Panc1 (cell line): ENCODE measurements at places on chromosomes 5 and 9.

DNA sequence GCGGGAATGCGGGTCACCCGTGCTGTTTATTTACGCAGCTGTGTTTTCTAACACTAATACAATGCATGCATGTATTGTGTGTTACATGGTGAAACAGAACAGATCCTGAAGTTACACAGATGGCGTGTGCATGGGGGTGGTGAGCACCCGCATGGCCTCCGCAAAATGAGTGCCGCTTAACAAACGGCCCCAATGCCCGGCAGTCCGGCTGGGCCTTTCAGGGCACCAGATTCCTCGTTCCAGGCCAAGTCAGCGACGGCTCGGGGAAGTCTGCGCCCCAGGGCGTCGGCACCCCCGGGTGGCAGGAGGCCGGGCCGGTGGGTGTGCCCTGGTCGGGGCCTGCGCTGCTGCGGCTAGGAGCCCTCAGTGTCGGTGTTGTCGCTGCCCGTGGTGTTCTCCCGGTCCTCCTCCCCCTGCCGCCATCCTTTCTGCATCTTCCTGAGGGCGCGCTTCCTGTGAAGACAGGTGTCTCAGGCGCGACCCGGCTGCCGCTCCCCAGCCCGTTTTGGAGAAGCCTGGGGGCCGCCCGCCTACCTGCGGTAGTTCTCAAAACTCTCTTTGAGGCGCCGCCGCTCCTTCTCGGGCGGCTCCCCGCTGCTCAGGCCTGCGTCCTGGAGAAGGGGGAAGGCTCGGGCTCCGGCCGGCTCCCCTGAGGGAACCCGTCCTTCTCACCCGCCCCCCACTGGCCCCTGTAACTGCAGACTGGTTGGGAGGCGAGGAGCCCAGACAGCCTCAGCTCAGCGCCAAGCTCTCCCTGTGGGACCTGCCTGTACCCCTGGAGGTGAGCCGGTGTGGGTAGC is 605 bp upstream of the DNLZ start:
- peaks cover 5% of the 10 kb centered on the region; the same call in 1 of the 2 replicates for H3K4me1 ChIP-seq
- no peaks in the 10 kb centered on the region for H3K27me3 ChIP-seq
- peak overlapping the region; percentile 61 for H3K27ac ChIP-seq

GRCh38 chr5:178213003-178213461 is 8.7 kb downstream of the HNRNPAB start:
- H3K4me1 ChIP-seq = peaks cover 22% of the 10 kb centered on the region
- peaks cover 8% of the 10 kb centered on the region for H3K36me3 ChIP-seq
- H3K27me3 ChIP-seq = no peaks in the 10 kb centered on the region
- no peak for DNase-seq
- H3K27ac ChIP-seq = no peak overlapping the region; the same call in 1 of the 2 replicates
- H3K4me3 ChIP-seq = no peak overlapping the region

- H3K27me3 ChIP-seq = no peaks in the 10 kb centered on the region
- no peaks in the 10 kb centered on the region; the same call in 1 of the 2 replicates for H3K36me3 ChIP-seq
- H3K4me1 ChIP-seq = 0 out of 2 replicates have a peak, but pooled peaks cover 3% of the 10 kb centered on the region
- DNase-seq = peak; percentile 70
- no peak overlapping the region for H3K4me3 ChIP-seq
- H3K27ac ChIP-seq = no peak overlapping the region
These were observed 34.2 kb downstream of the SUSD1 start for GRCh38 chr9:112140936-112141335.

DNA sequence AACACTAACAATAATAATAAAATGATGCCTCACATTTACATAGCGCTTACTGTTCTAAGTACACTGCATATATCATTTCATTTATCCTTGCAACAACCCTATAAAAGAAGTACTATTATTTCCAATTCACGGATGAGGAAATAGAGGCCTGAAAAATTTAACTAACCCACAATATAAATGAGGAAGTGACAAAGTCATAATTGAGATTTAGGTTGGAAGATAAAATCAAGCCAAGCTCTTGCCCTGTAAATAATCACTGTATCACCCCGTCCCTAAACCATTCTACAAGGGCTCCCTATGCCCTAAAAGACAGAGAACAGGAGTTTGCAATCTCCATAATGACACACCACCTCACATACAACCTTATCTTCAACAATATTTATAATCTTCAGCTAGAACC is 49.6 kb downstream of the STRBP start:
- no peaks in the 10 kb centered on the region for H3K36me3 ChIP-seq
- H3K27ac ChIP-seq = no peak overlapping the region
- no peaks in the 10 kb centered on the region for H3K4me1 ChIP-seq
- DNase-seq = no peak
- H3K4me3 ChIP-seq = no peak overlapping the region

DNA sequence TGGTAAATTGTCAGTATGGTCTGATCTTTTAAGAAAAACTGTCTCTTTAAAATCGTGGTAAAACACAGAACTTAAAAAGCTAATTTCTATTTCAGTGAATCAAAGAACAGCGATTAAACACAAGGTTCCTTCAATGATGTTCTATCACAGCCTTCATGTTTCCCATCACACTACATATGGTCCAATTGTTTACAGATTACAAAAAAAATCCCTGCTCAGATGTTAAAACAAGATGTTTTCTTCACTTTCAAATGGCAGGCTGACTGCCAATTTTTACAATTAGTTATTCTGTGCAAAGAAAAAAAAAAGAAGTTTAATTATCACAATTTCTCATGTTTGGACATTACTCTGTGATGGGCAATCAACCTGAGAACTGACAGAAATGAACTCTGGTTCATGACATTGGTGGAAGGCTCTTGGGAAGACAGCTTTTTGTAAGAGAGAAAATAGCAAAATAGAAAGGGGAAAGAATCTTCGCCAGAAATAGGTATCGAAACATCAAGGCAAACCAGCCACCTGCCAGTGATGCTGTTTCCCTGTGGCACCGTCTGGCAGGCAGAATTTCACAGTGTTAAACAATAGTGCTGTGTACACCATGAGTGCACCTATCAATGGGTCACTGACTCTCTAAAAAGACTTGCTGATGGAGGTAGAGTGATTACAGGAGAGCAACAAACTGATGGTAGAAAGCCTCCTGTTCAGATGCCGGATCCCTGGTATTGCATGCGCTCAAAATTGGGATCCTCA is 1020.0 kb upstream of the ARRDC3 start:
- H3K36me3 ChIP-seq = no peaks in the 10 kb centered on the region
- H3K27me3 ChIP-seq = no peaks in the 10 kb centered on the region
- H3K4me3 ChIP-seq = no peak overlapping the region
- H3K4me1 ChIP-seq = no peaks in the 10 kb centered on the region

GRCh38 chr5:115126303-115126702 is 43.4 kb downstream of the TRIM36 start:
- H3K27ac ChIP-seq = no peak overlapping the region
- no peaks in the 10 kb centered on the region for H3K36me3 ChIP-seq
- H3K4me3 ChIP-seq = no peak overlapping the region
- DNase-seq = no peak

GRCh38 chr9:15135164-15135792 is 171.7 kb downstream of the TTC39B start:
- no peak overlapping the region for H3K4me3 ChIP-seq
- no peak overlapping the region for H3K27ac ChIP-seq
- no peaks in the 10 kb centered on the region for H3K36me3 ChIP-seq

GRCh38 chr9:100292414-100292813 is 60.3 kb downstream of the TEX10 start:
- no peaks in the 10 kb centered on the region for H3K27me3 ChIP-seq
- no peaks in the 10 kb centered on the region for H3K4me1 ChIP-seq
- no peak overlapping the region for H3K27ac ChIP-seq
- no peak overlapping the region for H3K4me3 ChIP-seq
- DNase-seq = no peak

DNA sequence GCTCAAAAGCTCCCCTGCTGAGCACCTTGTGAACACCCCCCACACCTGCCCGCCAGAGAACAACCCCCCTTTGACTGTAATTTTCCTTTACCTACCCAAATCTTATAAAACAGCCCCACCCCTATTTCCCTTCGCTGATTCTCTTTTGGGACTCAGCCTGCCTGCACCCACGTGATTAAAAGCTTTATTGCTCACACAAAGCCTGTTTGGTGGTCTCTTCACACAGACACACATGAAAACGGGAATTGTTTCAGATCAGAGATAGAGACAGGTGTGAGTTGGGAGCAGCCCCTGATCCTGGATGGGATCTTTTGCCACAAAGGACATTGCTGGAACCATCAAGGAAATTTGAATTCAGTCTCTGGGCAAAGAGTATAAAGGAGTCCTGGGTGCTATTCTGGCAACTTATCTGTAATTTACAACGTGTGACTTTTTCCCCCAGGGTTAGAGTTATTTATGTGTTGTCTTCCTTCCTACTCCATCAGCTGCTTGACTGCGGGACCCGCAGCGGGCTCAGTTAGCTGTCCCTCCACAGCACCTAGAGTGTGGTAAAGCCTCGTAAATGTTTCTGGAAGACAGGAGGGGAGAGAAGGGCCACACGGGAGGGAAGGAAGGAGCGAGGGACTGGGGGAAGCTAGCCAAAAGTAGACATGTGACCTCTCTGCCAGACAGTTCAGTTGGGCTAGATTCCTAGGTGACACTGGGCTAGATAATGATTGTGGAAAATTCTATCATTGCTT is 437.0 kb downstream of the ZNF608 start:
- H3K27me3 ChIP-seq = no peaks in the 10 kb centered on the region
- no peak for DNase-seq
- H3K27ac ChIP-seq = no peak overlapping the region
- no peaks in the 10 kb centered on the region for H3K4me1 ChIP-seq
- no peak overlapping the region for H3K4me3 ChIP-seq

GRCh38 chr5:112772124-112772523 is 34.4 kb downstream of the APC start:
- H3K27me3 ChIP-seq = no peaks in the 10 kb centered on the region
- no peak overlapping the region for H3K27ac ChIP-seq
- no peaks in the 10 kb centered on the region for H3K4me1 ChIP-seq
- DNase-seq = no peak
- no peaks in the 10 kb centered on the region; the same call in 1 of the 2 replicates for H3K36me3 ChIP-seq
- no peak overlapping the region for H3K4me3 ChIP-seq

GRCh38 chr5:123721675-123722276 is 209.8 kb downstream of the CSNK1G3 start:
- H3K4me1 ChIP-seq = no peaks in the 10 kb centered on the region
- no peak overlapping the region for H3K4me3 ChIP-seq
- H3K36me3 ChIP-seq = no peaks in the 10 kb centered on the region
- H3K27me3 ChIP-seq = no peaks in the 10 kb centered on the region
- H3K27ac ChIP-seq = no peak overlapping the region

- H3K27ac ChIP-seq = peak overlapping the region; percentile 35; the same call in 1 of the 2 replicates
- no peaks in the 10 kb centered on the region for H3K36me3 ChIP-seq
- no peaks in the 10 kb centered on the region for H3K4me1 ChIP-seq
- H3K27me3 ChIP-seq = no peaks in the 10 kb centered on the region
These were observed 30.0 kb upstream of the STOM start for GRCh38 chr9:121399883-121400607.

DNA sequence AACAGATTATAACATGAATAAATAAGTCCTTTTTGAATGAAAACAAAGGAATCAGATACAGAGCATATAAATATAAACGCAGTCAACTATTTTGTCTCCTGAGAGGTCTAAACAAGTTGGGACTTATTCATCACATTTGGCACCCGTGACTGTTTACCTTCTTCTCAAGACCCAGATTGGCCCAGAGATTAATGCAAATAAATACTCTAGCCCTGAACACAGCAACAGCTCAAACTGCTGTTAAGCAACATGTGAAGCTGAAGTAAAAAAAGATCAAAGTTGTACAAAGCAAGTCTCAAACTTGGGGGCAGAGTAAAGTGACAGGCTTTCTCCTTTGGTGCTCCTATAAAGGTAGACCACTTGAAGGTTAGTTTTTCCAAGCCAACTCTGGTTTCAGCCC is 95.0 kb upstream of the NR5A1 start:
- no peak overlapping the region for H3K27ac ChIP-seq
- H3K4me1 ChIP-seq = no peaks in the 10 kb centered on the region
- DNase-seq = no peak
- H3K27me3 ChIP-seq = no peaks in the 10 kb centered on the region
- no peaks in the 10 kb centered on the region for H3K36me3 ChIP-seq
- no peak overlapping the region for H3K4me3 ChIP-seq

- no peak overlapping the region for H3K27ac ChIP-seq
- no peaks in the 10 kb centered on the region for H3K27me3 ChIP-seq
- no peak for DNase-seq
- no peaks in the 10 kb centered on the region for H3K4me1 ChIP-seq
- no peaks in the 10 kb centered on the region for H3K36me3 ChIP-seq
These were observed 22.8 kb upstream of the GRPEL2 start for GRCh38 chr5:149322518-149322917.

- peaks cover 13% of the 10 kb centered on the region for H3K4me1 ChIP-seq
- peak within 1 kb of the TSS; percentile 84 for H3K27ac ChIP-seq
- peaks cover 3% of the 10 kb centered on the region; the same call in 1 of the 2 replicates for H3K36me3 ChIP-seq
- H3K4me3 ChIP-seq = peak within 1 kb of the TSS; percentile 55
These were observed at the start of gene TOR4A for GRCh38 chr9:137277329-137278041. TSS of gene TOR4A (plus strand) at chr9:137277726. CDS start at chr9:137278690, 964 bp downstream.

GRCh38 chr9:108297073-108297472 is 558.7 kb downstream of the ACTL7B start:
- no peak overlapping the region for H3K27ac ChIP-seq
- H3K4me1 ChIP-seq = no peaks in the 10 kb centered on the region
- no peak for DNase-seq
- H3K4me3 ChIP-seq = no peak overlapping the region

DNA sequence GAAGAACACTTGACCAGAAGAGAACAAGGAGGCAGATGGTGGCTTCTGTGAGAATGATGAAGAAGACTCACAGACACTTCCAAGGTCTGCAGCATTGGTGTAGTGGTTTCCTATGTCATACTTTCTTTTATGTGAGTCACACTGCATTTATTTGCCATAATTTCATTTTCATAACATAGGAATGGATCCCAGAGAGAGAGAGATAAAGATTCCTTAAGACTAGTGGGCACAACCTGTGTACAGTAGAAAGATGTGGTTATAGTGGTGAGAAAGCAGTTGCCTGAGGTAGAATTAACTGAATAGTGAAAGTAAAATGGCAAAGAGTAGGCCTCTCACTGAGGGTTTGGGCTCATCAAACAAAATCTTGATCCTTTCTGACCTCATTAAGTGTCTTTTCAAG is 7.6 kb upstream of the CCDC152 start:
- H3K27me3 ChIP-seq = no peaks in the 10 kb centered on the region
- no peak for DNase-seq
- H3K4me1 ChIP-seq = no peaks in the 10 kb centered on the region

DNA sequence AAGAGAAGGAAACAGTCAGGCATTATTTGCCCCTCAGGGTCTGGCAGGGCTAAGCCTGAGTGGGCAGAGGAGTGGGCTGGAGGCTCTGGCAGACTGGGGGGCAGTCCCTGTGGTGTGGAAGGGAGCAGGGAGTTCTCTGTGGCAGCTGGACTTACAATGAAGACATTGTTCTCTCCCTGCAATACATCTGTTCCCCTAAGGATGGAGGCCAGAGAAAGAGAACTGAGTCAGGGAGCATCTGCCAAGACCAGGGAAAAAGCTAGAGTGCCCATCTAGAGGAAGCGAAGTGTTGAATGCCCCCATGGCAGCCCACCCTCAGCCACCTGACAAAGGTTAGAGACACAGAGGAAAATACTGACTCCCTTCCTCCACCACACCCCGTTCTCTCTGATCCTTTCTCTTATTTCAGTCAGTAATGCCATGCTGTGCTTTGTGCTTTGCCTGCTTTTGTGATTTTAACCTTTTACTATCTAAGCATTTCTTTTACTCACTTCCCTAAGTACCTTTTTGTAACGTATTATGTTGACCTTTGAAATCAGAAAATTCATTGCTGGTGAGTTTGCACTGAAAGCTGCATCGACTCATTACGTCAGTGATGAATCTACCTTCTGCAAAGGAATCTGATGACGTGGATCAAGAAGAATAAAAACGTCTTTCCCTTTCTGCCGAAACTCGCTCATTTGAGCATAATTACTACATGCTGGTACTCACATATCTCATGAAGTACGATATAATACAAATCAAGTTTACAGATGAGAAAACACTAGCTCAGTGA is 76.0 kb downstream of the ACTL7B start:
- no peaks in the 10 kb centered on the region for H3K36me3 ChIP-seq
- H3K4me3 ChIP-seq = no peak overlapping the region
- no peak overlapping the region for H3K27ac ChIP-seq
- H3K27me3 ChIP-seq = no peaks in the 10 kb centered on the region; the same call in none of the 2 replicates
- DNase-seq = no peak
- no peaks in the 10 kb centered on the region for H3K4me1 ChIP-seq
